Astrocyte of the spinal cord (primary cell): ENCODE measurements at places on chromosomes 12 and 14.
A peak's percentile ranks its signal among the peaks of the same experiment; 100 is the strongest.

DNA sequence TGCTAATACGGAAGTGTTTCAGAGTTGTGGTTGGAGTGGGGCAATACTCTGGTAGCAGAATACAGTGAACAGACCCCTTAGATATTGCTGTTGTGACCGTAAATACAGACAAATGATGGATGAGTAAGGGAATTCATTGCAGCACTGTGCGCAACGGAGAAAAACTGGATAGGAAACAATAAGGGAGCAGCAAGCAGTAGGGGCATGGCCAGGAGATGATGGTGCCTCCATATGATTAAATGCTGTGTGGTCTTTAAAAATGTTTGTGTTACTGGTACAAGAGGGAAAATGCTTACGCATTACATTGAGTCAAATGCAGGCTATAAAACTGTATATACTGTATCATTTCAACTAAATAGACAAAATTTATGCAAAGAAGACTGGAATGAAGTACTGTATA lies 61.6 kb downstream of the EML1 start:
- no peak for DNase-seq

DNA sequence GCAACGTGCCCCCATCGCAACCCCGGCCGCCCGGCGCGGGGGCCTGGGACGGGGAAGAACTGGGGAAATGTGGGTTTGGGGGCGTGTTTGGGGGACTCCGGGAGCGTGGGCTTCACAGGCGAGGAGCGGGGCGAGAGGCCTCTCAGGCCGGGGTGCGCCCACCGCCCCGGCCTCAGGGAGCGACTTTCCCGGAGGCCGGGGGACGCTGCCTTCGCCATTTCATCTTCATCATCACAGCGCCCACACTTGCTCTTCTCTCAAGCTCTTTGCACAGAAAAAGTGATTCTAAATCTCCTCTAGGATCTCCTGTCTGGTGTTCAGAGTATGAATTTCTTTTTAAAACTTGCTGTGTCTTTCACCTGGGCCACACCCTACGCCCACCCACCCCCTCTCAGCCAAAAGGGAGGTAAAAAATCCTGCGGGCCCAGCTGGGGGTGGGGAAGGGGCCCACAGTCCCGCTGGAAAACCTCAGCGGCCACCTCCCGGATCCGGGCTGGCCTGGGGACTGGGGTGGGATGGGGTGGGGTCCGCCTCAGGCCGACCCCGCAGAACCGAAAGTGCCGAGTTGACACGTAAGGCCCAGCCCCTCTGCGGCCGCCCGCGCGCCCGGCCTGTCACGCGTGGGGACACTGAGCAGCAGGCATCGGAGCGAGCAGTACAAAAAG lies 7.4 kb downstream of the CDKN1B start:
- peak; percentile 21 for DNase-seq

DNA sequence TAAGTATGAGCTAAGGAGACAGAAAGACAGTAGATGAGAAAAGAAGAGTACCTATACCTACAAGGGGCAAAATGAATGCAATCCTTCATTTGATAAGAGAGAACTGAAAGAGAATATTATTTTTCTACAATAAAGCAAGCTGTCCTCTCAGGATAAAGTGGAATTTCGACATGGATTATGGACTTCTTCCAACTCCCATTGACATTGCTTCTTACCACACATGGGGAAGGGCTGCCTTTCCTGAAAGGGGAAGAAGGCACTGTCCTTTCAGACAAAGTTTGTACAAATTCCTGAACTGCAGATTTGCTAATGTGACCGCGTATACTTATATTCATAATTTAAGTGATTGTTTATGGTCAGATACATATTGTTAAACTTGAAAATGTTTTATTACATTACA lies 4.3 kb upstream of the HEBP1 start:
- DNase-seq: no peak

DNA sequence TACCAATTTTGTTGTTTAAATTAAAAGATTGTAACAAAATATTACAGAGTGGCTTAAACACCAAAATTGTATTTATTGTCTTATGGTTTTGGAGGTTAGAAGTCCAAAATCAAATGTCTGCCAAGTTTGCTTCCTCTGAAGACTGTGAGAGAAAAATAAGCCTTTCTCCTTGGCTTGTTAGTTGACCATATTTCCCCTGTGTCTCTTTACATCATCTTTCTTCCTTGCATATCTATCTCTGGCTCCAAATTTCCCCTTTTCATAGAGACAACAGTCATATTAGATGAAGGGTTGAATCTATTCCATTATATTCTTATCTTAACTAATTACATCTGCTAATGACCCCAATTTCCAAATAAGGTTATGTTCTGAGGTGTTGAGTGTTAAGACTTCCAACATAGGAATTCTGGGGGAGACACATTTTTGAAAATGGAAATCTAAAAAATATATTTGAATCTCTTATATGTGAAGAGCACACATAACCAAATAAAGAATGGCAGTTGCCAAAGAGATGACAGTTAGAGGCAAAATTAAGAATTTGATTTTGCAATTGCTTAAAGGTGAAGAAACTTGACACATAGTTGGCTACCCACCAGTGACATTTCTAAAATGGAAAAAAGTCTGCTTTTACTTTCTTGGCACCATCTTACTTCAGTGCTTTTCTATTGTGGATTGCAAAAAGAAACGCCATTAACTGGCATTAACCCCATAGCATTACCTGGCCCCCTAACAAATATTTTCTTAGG lies 407.2 kb downstream of the FSCB start:
- DNase-seq: no peak

DNA sequence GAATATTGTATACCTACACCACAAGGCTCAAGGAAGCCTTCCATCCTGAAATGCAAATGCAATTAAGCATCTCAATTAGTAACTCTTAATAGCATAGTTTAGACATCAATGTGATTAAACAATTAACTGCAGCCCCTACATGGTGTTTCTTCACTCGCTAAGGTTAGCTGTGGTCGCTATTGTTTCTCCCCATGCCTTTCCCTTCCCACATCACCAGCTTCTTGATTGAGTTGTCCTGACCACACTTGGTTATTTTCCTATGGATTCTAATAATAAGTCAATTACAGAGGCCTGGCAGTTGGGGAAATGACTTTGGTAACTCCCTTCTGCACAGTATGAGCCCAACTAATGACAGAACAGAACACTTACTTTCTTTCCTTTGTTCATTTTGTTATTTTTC lies 265.0 kb downstream of the ADAMTS20 start:
- no peak for DNase-seq

DNA sequence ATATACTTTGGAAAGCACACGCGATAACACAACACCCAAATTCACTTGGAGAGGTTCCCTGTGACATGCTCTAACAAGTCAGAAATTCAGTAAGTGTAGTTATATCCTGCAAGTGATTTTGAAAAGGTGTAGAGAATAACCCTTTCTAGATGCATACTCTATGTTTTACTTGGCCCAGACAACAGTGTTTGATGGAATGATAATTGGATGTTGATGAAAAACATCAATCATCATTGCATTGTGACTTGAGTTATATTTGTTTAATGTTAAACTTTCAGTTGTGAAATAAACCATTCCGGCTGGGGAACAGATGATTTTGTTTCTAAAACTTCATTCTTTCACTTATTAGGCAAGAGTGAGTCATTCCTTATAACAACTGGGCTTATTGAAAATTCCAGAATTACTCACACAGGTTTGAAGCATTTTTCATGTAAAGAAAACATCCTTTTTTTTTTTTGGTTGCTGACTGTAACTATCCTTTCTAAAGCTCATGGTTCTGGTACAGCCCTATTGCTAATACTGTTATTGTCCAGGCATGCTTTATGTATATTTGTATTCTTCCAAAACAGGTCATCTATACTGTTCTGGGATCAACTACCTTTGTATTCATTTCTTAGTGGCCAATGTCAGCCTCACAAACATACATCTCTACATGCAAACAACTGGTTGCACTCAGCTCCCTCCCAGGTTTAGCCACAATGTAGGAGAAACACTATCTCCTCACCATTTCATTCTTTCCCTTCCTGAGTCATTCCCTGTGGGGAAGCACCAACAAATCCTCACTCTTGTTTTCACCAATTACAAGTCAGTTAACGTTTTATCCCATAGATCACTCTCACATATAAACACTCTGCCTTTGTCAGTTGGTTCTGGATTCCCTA lies 121.2 kb upstream of the LRIG3 start:
- DNase-seq: peak; percentile 93

- DNase-seq: no peak
These were observed 53.9 kb downstream of the TSHR start for GRCh38 chr14:81009346-81009745.

DNA sequence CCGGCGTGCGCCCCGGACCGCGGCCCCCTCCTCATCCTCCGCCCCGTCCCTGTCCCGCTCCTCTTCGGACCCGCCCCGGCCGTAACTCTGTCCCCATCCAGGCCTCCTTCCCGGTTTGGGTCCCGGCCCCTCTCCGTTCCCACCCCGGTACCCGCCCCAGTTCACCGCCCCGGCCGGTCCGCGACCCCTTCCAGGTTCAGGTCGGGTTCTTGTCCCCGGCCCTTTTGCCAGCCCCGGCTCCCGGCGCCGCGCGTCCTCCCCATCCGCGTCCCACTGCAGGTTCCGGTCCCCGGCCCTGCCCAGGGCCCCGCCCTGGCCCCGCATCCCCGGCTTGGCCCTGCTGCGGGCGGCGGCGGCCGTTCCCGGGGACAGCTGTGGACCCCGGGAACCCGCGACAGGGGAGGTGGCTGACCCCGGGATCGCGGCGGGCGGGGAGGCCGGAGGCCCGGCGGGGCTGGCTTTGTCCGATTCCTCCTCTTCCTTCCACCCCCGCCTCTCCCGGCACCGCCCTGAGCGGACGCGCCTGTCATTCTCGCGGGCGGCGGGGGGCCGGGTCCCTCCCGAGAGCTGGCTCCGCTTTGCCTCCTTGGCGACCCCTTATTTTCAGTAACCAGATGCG lies 601 bp downstream of the KLC1 start:
- no peak for DNase-seq

DNA sequence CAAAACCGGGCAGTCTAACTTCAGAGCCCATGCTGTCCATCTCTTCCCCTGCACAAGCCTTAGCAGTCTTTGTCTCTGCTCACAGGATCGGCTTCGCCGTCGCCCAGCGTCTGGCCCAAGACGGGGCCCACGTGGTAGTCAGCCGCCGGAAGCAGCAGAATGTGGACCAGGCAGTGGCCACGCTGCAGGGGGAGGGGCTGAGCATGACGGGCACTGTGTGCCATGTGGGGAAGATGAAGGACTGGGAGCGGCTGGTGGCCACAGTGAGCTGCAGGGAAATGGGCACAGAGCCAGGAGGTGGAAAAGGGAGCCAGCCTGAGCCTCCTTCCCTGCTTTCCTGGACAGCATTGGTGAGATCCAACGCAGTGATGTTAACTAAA lies 14.2 kb upstream of the CARMIL3 start:
- DNase-seq: no peak

GRCh38 chr12:71533703-71534102 lies 94.1 kb downstream of the LGR5 start:
- DNase-seq: no peak

DNA sequence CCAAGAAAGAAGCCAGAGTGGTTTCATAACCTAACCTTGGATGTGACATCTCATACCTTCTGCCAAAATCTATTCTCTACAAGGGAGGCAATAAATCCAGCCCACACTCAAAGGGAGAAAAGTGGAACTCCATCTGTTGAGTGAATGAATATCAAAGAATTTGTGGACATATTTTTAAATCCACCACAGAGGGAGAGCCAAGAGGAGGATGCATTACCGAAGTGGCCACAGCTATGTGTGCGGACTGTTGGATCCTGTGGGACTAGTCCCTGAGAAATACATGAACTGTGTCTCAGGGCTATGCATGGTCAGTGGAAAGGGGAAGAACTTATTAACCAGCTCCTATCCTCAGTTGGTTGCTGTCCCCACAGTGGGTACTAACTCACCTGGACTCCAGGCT lies 273.9 kb downstream of the NUAK1 start:
- DNase-seq: no peak

GRCh38 chr14:72177251-72177650 lies 245.0 kb downstream of the RGS6 start:
- no peak for DNase-seq

DNA sequence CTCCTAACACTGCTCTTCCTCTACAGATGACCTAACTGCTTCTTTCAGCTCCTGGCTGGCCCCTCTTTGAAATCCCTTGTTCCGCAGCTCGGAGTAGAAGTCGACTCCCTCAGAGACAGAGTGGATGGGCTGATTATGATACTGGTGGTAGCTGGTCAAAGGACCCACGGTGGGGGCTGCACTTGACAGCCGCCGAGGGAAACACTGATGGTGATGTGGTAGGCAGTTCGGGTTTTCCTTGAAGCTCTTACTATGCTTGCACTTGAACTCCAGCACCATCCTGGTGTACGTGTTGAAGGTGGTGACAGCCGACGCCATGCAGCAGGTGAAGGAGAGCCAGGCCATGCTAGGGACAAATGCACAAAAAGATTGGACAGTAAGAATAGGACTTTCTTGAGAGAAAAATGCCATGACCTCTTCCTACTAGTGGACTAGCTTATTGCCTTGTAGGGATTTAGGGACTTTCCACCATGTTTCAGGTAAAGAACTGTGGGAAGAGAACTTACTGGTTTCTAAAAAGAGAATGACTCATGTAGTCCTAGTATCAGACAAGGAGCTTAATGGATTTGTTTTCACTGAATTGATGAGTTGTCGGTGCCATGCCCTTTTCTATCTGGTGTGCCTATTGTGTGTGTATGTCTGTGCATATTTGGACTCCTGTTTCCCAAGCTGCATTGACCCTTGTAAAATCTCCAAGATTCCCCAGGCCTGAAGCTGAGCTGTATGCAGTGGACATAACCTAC lies 18.4 kb downstream of the GSG1 start:
- DNase-seq: no peak
